ENCODE measurements at places on chromosomes 11 and 22.

DNA sequence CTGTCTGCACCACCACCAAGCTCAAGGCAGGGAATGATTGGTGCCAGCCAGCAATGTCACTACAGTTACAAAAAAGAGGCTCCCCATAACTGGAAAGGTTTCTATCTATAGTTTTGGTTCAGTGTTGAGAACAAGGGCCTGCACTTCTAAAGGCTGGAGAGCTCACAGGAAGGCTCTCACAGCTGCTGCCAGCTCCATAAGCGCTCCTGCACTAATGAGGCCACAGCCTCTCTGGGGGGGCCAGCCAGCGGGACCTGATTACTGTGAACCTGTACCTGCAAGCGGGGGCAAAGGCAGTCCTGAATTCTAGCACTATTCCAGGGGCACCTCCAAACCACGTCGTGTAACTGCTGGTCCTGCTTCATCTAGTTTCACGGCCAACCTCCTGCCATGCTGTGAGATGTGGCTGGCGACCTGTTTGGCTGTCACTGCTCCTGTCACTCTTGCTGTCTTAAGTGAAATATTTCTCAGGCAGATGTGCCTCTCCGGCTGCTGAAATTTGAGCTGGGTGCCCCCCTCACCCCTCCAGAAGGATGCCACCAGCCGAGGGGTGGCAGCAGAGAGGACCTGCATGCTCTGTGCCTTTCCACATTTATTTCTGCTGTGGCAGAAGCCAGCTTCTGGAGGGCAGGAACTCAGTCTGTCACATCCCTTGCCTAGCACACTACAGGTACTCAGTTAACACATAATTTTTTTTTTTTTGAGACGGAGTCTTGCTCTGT lies 53.3 kb upstream of the ARFGAP3 start:
- no peak for DNase-seq

- DNase-seq: no peak
Observed at GRCh38 chr11:14144934-14145333, 182.4 kb downstream of the SPON1 start.

GRCh38 chr11:113059548-113059947 lies 98.3 kb downstream of the NCAM1 start:
- no peak for DNase-seq

GRCh38 chr11:122933416-122933815 lies 48.2 kb downstream of the BSX start:
- no peak for DNase-seq
